ENCODE measurements at places on chromosomes 2 and 18.
A peak's percentile ranks its signal among the peaks of the same experiment; 100 is the strongest.

DNA sequence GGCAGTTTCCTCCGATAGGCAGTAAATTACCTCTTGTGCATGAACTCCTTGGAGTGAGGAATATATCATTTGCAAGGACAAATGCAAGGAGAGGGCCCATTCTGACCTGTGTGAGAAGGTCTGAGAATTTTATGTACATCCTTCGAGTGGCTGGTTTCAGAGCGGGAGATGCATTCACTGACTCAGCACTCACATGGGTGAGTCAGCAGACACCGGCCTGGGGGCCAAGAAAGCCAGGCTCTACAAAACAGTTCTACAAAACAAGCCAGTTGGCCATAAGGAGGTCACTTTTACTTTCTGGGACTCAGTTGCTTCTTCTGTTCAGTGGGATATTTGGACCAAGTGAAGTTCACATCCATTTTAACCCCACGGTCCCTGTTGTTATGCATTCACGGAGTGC is 35.3 kb downstream of the CYP26B1 start:
- DNase-seq: no peak

DNA sequence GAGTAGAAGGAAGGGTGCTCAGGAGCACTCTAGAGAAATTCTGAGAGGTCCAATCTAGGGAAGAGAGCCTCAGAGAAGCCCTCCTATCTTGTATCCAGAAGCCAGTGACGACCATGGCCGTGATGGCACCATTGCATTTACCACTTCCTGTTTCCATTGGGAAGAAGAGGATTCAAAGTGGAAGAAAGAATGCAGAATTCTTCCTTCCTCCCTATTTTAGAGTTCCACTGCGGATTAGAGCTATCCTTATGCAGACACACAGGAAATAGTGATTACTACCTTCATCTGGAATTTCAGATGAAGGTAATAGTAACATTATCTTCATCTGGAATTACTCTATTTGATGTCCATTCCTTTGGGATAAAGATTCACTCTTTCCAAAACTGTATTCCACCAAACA is 45.6 kb upstream of the PCBP1 start:
- DNase-seq: no peak

GRCh38 chr2:237889016-237889415 is 29.6 kb downstream of the RAMP1 start:
- no peak for DNase-seq

DNA sequence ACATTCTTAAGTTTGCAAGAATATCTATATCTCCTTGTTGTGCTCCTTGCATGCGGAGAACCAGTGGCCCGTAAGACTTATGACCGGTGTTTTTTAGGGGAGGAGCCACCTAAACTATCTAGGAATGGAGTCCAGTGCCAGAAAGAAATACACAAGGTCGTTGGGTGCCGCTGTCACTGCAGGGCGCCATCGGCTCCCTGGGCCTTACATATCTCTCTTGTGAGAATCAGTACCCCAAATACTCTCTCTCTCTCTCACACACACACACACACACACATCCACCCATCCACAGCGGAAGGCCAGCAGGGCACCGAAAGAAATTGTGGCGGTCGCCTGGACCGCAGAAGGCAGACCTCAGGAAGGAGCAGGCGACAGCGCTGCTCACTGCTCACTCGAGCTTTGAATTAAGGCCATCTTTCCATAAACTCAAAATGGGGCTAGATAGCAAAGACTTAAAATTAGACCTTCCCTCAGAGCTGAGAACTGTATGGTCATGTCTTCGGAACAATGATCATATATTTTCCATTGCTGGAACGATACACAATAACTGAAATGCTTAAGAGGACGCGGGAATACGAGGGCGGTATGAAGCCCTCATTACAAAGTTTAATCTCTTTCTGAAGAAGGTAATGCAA is 10.4 kb downstream of the NR4A2 start:
- DNase-seq: no peak

DNA sequence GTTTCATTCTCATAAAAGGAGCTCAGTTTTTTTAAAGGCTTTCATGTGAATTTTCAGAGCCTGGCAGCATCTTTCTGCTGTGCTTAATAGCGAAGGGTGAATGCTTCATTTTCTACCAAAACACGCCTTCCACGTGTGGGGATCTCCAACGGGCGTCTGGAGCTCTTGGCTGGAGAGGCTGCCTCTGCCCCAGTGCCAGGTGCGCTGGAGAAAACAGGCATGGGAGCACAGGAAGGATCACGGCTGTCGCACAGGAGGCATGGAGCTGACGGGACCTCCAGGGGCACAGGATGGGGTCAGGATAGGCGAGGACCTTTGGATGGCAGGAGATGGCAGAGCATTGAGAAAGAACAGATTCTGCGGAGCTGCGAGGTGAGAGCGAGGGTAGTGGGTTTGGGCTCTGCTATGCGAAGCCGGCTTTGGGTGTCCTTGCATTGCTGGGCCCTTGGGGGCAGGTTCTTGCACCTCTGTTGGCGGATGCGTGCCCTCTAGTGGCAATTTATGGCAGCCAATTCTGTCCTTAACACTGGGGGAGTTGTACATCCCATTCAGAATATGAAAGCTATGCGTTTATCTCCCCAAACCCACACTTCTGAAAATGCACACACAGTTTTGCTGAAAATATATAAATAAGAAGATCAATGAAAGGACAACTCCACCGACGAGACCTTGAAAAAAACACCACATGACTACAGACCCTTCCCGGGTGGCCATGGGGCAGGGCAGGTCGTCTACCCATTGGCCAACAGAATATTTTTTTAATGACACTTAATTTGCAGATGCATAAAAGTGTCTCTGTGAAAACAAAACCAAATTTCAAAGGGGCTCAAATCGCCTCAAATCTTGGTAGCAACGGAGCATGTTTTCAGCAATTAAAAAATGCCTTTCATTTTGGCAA is 90.4 kb upstream of the SLC35G4 start:
- DNase-seq: no peak

DNA sequence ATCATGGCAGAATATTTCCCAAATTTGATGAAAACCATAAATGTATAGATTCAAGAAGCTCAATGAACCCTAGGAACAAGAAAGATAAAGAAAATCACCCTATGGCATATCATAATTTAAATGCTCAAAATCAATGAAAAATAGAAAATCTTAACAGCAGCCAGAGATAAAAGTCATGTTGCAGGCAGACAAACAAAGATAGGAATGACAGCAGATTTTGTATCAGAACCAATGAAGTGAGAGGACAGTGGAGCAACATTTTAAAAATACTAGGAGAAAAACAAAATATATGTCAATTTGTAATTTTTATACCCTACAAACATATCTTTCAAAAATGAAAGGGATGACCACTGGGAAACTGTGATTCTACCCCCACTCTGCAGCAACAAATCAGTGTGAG is 203.3 kb downstream of the PIEZO2 start:
- no peak for DNase-seq

GRCh38 chr2:151171186-151171585 is 90.5 kb downstream of the RBM43 start:
- no peak for DNase-seq

- peak; percentile 1 for DNase-seq
Measured at GRCh38 chr2:41782306-41783158, 265.3 kb upstream of the PKDCC start.

DNA sequence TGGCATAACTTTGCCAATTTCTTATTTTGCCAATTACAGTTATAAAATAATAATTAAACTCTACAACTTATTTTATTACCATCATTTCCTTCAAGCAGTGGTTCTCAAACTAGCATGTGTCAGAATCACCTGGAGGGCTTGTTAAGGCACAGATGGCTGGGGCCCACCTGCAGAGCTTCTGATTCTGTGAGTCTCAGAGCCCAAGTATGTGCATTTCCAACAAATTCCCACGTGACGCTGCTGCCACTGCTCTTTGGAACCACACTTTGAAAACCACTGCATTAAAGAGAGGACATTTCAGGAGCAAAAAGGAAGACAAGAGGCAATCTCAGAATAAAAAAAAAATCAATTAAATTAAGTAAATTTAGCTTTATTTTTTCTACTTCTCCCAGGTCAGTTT is 94.0 kb upstream of the HNRNPA3 start:
- DNase-seq: peak; percentile 64

- DNase-seq: no peak
Measured at GRCh38 chr18:38751898-38752297, 1186.3 kb upstream of the CELF4 start.

DNA sequence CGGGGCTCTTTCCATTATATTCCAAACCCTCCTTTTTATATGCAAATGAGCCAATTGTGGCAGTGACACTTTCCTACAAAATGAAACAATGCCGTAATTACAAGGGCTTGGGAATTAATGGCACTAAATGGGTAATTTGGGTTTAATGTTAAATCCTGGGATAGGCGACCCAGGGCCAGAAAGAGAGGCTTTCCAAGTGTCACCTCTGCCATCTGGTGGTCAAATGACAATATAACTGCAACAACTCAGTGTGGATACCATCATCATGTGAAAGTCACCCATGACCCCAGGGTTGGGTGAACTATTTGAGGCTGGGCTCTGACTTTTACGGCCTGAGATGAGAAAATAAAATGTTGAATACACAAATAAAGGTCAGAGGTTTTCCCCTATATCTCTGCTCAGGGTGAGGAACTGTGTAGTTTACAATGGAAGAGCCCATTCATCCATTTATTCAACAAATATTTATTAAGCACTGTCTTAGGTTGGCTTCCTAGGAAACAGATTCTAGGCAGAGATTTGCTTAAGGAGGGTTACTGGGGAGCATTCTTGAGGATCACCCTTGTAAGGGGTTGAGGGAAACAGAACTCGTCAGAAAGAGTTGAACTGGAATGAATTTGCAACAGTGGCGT is 13.6 kb upstream of the THADA start:
- DNase-seq: no peak

- DNase-seq: no peak
Measured at GRCh38 chr2:124975648-124976047, 950.6 kb downstream of the CNTNAP5 start.

DNA sequence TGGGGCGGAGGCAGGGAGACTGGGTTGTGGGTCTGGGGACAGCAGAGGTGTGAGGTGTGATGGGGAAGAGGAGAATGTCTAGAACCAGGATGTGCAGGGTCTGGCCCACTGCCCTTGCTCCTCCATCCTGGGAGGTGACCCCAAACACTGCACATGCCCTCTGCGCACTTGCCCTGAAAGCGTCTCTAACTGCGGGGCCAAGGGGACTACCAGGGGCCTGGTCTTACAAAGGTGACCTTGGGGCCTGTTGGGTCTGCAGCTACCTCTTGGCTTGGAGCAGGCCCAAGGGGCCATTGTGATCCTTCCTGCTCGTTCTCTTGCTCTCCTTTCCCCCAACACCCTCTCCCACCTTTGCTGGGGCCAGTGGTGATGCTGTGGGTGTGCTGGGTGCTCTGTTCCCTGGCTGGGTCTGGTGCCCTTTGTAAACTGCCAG is 48.0 kb upstream of the FAHD2A start:
- DNase-seq: no peak

- DNase-seq: no peak
Measured at GRCh38 chr2:149858901-149859634, 271.5 kb upstream of the MMADHC start.

GRCh38 chr2:187684174-187684573 is 129.9 kb upstream of the TFPI start:
- DNase-seq: no peak

DNA sequence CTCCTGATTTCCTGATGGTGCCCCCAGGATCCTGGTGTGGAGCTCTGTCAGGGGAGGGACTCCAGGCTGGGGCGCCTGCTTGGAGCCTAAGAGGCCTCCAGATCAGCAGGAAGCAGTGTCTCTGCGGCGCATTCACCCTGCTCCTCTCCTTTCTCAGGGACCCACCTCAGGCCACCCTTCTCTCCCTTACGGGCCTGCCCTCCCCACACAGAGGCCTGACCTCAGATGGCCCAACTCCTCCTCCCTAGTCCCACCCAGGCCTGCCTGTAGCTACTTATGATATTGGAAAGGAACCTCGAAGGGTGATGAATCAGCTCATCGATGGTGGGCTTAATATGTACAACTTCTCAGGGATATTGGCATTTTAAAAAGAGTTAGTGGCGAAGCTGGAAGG is 10.6 kb downstream of the TMEM37 start:
- DNase-seq: no peak

- no peak for DNase-seq
Measured at GRCh38 chr2:86124683-86125082, 18.6 kb downstream of the PTCD3 start.

GRCh38 chr2:189024901-189025618 is 50.9 kb downstream of the COL3A1 start:
- no peak for DNase-seq

DNA sequence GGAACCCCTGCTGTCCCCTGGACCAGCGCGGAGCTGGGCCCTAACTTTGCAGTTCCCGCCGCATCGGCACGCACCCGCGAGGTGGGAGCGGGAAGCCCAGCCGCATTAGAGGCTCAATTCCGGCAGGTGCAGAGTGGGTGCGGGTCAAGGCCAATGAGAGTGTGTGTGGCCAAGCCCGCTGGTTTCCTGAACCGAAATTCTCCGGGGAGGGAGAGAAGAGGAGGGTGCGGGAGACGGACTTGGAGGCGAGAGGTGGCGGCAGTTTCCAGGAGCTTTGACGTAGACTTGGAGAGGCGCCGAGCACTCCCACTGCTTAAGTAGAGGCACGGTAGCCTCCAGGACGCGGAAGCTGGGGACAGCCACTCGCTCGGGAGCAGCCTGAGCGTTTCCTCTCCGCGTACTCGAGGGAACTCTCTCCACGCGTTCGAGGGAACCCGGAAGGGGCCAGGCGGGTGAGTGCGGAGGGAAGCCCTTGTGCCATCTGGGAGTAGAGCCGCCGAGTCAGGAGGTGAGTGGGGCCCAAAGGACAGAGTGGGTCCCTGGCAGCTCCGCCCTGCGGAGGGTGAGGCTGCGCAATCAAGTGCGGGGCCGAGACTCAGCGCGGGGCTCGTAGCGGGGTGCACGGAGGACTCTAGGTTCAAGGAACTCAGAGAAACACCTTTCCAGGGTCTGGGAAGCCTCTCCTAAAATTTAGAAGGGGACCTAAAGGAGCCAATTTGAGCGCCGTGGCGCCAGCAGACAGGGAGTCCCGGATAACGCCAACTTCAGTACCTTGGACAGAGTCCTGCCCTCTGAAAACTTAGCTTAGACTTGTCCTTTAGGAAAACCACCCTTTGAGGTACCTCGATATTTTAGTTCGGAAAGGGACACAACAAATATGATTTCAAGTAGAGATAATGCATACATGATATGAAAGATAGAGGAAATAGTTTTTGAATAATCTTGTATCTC is at the start of gene FAM237A:
TSS of gene FAM237A (plus strand) at position 413 of the 951 bp plus-strand sequence. CDS start 1,750 bp downstream, outside the sequence.
- no peak for DNase-seq

GRCh38 chr2:46385786-46386577 is 88.8 kb downstream of the EPAS1 start:
- no peak for DNase-seq

- DNase-seq: no peak
Measured at GRCh38 chr2:186503827-186504606, 18.0 kb downstream of the ZC3H15 start.

- DNase-seq: no peak
Measured at GRCh38 chr2:19801367-19802080, 100.3 kb downstream of the TTC32 start.

DNA sequence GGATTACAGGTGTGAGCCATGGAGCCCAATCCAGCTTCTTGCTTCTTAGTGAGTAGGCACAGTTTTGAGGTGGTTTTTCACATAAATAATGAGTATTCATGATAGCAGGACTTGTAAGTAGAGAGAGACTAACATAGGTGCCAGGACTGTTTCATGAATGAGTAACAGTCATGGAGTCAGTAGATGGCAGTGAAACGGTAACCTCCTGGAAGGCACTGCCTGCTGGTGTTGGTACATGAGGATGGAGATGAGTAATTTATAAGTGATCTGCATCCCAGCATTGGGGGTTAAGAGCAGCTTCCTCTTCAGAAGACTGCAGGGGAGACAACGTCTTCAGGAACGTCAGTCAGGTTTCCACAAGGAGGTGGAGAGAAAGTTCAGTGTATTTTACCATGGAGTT is 143.8 kb downstream of the HAUS1 start:
- no peak for DNase-seq
